ENCODE measurements at places on chromosomes 7 and 10.
A peak's percentile ranks its signal among the peaks of the same experiment; 100 is the strongest.

DNA sequence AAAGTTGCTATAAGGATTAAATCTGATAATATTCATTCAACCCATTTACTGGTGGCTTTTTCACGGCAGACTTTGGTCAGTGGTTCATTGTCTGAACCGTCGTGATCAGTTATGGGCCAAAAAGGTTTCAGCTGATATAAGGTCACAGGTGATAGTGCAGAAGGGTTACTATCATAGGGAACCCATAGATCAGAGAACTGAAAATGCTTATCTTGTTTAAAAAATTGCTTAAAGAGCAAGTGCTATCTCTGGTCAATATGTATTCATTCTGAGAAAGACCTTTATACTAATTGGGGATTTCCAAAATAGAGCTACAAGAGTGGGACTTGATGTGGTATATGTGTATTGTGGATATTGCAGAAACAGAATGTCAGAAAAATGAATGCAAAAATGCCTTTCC is 147.8 kb upstream of the SEMA3E start:
- DNase-seq = no peak

GRCh38 chr7:56125831-56126230 is 9.6 kb upstream of the NUPR2 start:
- no peak for DNase-seq

- no peak for DNase-seq
Observed at GRCh38 chr7:40828686-40829600, 694.1 kb downstream of the SUGCT start.

GRCh38 chr7:103447073-103447960 is 1.3 kb upstream of the SLC26A5 start:
- peak; percentile 78 for DNase-seq

DNA sequence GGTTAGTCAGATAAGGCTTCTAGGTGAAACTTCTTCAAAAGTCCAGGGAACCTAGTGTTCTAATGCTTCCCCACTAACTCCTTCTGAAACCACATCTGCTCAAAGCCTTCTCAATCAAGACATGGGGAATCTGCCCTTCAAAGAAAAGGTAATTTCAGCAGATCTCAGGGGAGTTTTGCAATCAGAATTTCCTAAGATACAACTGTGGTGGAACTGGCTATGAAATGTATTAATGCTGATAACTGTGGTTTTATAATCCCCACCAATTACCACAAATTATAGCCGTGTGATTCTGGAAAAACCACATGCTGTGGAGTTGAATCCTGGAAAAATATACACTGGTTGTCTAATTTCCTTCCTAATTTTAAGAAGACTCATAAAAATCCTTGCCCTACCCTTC is 233.8 kb downstream of the SORCS1 start:
- DNase-seq = no peak
